ENCODE measurements at places on chromosomes 2 and 18. TPM values are rescaled to one million over a fixed set of nuclear protein-coding genes. Genes with fewer than 3 reads are reported as not detected.

The LCT gene
- not detected for total RNA-seq

DNA sequence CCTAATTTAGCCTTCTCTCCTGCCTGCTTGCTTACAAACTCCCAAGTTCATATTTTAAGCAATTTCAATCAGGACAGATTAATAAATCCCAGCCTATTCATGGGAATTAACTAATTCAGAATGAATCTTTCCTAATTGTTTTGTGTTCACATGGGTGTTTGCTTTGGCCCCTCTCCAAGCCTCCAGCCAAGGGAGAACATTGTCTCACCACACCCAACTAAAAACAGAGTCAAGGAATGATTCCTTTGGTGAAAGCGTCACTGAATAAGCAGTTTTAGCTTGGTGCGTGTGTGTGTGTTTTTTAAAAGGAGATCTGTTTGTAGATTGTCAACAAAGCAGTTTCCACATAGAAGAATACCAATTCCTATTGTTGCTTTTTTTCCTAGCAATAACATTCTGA lies 43.0 kb upstream of the DSG1 start:
- no peak overlapping the region for H3K4me3 ChIP-seq
- no peak overlapping the region for H3K27ac ChIP-seq
- no peak for DNase-seq
- no peaks in the 10 kb centered on the region for H3K27me3 ChIP-seq
- H3K4me1 ChIP-seq, result peaks cover 8% of the 10 kb centered on the region

The SNORC gene
- 2.0 TPM for total RNA-seq

The LIMS4 gene
- 7.1 TPM for total RNA-seq

The LOXHD1 gene
- total RNA-seq, result not detected

DNA sequence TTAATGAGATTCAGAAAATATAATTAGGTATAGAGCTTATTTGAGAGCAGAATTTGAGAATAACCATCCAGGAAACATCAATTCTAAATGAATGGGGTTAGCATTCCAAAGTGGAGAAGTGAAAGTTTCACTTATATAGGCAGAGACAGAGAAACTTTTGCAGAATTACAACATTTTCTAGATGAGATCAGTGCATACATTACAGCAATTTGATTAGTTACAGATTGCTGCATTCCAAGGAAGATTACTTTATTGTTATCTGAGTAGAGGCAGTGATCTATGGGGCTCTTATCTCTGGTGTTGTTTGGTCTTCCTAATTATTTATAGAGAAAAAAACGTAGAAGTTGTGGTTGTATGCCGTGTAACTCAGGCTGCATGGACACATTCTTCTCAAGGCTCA lies 373.8 kb upstream of the SYT4 start:
- H3K36me3 ChIP-seq, result no peaks in the 10 kb centered on the region
- H3K27ac ChIP-seq, result no peak overlapping the region
- H3K27me3 ChIP-seq, result no peaks in the 10 kb centered on the region

The GKN2 gene
- not detected for total RNA-seq

DNA sequence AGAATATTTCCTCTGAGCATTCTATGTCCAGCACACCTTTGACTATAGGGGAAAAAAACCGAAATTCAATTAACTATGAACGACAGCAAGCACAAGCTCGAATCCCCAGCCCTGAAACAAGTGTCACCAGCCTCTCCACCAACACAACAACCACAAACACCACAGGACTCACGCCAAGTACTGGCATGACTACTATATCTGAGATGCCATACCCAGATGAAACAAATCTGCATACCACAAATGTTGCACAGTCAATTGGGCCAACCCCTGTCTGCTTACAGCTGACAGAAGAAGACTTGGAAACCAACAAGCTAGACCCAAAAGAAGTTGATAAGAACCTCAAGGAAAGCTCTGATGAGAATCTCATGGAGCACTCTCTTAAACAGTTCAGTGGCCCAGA lies 79.4 kb upstream of the FAM117B start:
- H3K4me1 ChIP-seq, result no peaks in the 10 kb centered on the region
- no peak overlapping the region for H3K4me3 ChIP-seq
- H3K27me3 ChIP-seq, result no peaks in the 10 kb centered on the region
- H3K36me3 ChIP-seq, result peaks cover 19% of the 10 kb centered on the region

- no peaks in the 10 kb centered on the region for H3K36me3 ChIP-seq
- no peak for DNase-seq
- H3K27me3 ChIP-seq, result no peaks in the 10 kb centered on the region
- no peak overlapping the region for H3K27ac ChIP-seq
Measured at GRCh38 chr18:68219872-68220271, 495.0 kb downstream of the TMX3 start.

GRCh38 chr2:221482666-221483455 lies 89.2 kb downstream of the EPHA4 start:
- H3K27me3 ChIP-seq, result no peaks in the 10 kb centered on the region
- H3K27ac ChIP-seq, result no peak overlapping the region
- peaks cover 22% of the 10 kb centered on the region for H3K4me1 ChIP-seq
- no peaks in the 10 kb centered on the region for H3K36me3 ChIP-seq

- H3K4me1 ChIP-seq, result no peaks in the 10 kb centered on the region
- H3K4me3 ChIP-seq, result no peak overlapping the region
- peak; percentile 4 for DNase-seq
- H3K27ac ChIP-seq, result no peak overlapping the region
- H3K36me3 ChIP-seq, result peaks cover 85% of the 10 kb centered on the region
Measured at GRCh38 chr2:101272045-101272784, 19.5 kb downstream of the CNOT11 start.

DNA sequence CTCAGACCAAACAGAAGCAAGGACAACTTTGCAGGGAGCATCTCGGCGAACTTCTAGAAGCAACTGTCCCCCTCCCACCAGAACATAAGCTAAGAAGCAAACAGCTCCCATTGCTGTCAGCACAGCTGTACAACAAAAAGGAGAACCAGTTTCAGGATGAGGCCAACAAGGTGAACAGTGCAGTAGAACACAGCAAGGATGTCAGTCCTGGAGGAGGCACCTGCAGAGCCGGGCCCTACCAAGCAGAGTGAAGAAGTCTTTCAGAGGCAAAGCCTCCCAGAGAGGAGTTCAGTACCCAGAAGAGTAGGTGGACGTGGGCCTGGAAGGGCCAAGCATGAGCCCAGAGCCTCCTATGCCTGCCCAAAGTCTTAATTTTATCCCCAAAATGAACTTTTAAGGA lies 1.0 kb downstream of the PASK start:
- H3K4me3 ChIP-seq, result peak overlapping the region; percentile 74
- no peaks in the 10 kb centered on the region for H3K27me3 ChIP-seq
- H3K27ac ChIP-seq, result no peak overlapping the region
- no peak for DNase-seq
- peaks cover under 1% of the 10 kb centered on the region for H3K36me3 ChIP-seq

- no peak overlapping the region for H3K4me3 ChIP-seq
- H3K27me3 ChIP-seq, result no peaks in the 10 kb centered on the region
- H3K4me1 ChIP-seq, result peaks cover 14% of the 10 kb centered on the region
- no peaks in the 10 kb centered on the region for H3K36me3 ChIP-seq
- H3K27ac ChIP-seq, result no peak overlapping the region
Measured at GRCh38 chr2:187543488-187543887, 10.7 kb downstream of the TFPI start.

- H3K27me3 ChIP-seq, result no peaks in the 10 kb centered on the region
- H3K36me3 ChIP-seq, result no peaks in the 10 kb centered on the region
- peak overlapping the region; percentile 62 for H3K27ac ChIP-seq
- no peak for DNase-seq
- peaks cover 50% of the 10 kb centered on the region for H3K4me1 ChIP-seq
Measured at GRCh38 chr18:13437034-13437433, 218.5 kb downstream of the LDLRAD4 start.

The ABCG5 gene
- not detected for total RNA-seq

GRCh38 chr18:63799189-63799588 lies 24.0 kb downstream of the SERPINB7 start:
- no peaks in the 10 kb centered on the region for H3K36me3 ChIP-seq
- no peak overlapping the region for H3K4me3 ChIP-seq
- no peak for DNase-seq
- H3K4me1 ChIP-seq, result no peaks in the 10 kb centered on the region
- no peak overlapping the region for H3K27ac ChIP-seq
- no peaks in the 10 kb centered on the region for H3K27me3 ChIP-seq

The TGFA gene
- total RNA-seq, result 1.7 TPM

DNA sequence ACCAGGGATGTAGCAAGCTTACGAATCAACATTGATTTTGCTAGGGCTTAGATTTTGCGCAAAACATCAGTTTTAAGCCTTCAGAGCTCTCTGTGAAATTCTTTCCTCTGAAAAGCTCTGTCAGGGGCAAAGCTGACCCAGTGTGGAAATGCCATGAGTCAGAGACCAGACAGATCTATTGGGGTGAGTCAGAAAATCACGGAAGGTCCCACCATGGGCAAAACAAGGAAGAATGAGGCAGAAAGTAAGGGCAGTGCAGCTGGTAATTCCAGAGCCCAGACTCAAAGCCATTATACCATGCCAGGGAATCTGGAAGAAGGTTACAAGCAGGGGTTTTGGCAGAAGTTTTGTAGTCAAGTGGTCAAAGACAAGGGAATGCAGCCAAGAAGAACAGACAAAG lies 256.6 kb upstream of the CTAGE1 start:
- no peaks in the 10 kb centered on the region for H3K27me3 ChIP-seq
- no peak overlapping the region for H3K4me3 ChIP-seq
- H3K4me1 ChIP-seq, result no peaks in the 10 kb centered on the region

The ST6GAL2 gene
- total RNA-seq, result 10.9 TPM

DNA sequence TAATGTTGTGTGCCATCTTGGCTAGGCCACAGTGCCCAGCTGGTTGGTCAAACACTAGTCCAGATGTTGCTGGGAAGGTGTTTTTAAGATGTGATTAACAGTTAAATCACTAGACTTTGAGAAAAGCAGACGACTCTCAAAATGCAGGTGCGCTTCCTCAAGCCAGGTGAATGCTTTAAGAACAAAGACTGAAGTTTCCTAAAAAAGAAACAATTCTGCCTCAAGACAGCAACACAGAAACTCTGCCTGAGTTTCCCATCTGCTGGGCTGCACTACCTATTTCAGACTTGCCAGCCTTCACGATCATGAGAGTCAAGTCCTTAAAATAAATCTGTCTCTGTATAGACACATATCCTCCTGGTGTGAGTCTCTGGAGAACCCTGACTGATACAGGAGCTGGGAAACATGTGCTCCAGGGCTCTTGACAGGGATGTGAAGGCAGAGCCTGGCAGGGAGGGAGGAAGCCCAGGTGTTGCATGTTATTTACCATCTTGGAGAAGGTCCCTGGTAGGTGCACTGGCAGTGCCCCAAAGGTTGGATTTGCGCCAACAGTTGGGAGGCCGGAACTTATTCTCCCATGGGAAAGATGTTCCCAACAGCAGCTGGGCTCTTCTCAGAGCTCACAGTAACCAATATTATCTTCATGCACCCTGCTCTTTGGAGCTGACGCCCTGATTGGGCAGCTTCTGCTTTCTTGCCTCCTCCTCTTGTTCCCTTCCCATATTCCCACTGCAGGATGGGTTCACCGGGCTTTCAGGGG lies 43.9 kb downstream of the ST6GAL2 start:
- H3K27me3 ChIP-seq, result no peaks in the 10 kb centered on the region
- DNase-seq, result peak; percentile 72
- no peak overlapping the region for H3K4me3 ChIP-seq
- no peak overlapping the region for H3K27ac ChIP-seq
- H3K4me1 ChIP-seq, result peaks cover 25% of the 10 kb centered on the region

The GDF7 gene
- total RNA-seq, result 2.7 TPM

GRCh38 chr2:188478724-188479123 lies 187.1 kb downstream of the GULP1 start:
- H3K27me3 ChIP-seq, result no peaks in the 10 kb centered on the region
- H3K4me1 ChIP-seq, result no peaks in the 10 kb centered on the region
- H3K27ac ChIP-seq, result no peak overlapping the region
- H3K36me3 ChIP-seq, result no peaks in the 10 kb centered on the region
- DNase-seq, result no peak
- H3K4me3 ChIP-seq, result no peak overlapping the region

The CRACDL gene
- 4.5 TPM for total RNA-seq

The SKOR2 gene
- total RNA-seq, result not detected

DNA sequence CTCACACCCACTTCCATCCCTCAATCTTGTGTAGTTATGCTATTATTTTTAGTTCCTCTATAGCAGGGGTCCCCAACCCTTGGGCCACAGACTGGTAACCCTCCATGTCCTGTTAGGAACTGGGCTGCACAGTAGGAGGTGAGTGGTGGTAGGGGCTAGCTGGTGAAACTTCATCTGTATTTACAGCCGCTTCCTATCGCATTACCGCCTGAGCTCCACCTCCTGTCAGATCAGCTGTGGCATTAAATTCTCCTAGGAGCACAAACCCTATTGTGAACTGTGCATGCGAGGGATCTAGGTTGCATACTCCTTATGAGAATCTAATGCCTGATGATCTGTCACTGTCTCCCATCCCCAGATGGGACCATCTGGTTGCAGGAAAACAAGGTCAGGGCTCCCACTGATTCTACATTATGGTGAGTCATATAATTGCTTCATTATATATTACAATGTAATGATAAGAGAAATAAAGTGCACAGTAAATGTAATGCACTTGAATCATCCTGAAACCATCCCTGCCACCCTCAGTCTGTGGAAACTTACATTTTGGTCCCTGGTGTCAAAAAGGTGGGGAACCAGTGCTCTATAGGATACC lies 1.6 kb upstream of the RAB11FIP5 start:
- no peaks in the 10 kb centered on the region for H3K27me3 ChIP-seq
- no peak overlapping the region for H3K27ac ChIP-seq

GRCh38 chr2:135052997-135053474 lies 944 bp downstream of the RAB3GAP1 start:
- DNase-seq, result no peak
- H3K36me3 ChIP-seq, result no peaks in the 10 kb centered on the region
- H3K27ac ChIP-seq, result peak overlapping the region; percentile 93
- peak overlapping the region; percentile 85 for H3K4me3 ChIP-seq
- peaks cover 55% of the 10 kb centered on the region for H3K4me1 ChIP-seq
- no peaks in the 10 kb centered on the region for H3K27me3 ChIP-seq

DNA sequence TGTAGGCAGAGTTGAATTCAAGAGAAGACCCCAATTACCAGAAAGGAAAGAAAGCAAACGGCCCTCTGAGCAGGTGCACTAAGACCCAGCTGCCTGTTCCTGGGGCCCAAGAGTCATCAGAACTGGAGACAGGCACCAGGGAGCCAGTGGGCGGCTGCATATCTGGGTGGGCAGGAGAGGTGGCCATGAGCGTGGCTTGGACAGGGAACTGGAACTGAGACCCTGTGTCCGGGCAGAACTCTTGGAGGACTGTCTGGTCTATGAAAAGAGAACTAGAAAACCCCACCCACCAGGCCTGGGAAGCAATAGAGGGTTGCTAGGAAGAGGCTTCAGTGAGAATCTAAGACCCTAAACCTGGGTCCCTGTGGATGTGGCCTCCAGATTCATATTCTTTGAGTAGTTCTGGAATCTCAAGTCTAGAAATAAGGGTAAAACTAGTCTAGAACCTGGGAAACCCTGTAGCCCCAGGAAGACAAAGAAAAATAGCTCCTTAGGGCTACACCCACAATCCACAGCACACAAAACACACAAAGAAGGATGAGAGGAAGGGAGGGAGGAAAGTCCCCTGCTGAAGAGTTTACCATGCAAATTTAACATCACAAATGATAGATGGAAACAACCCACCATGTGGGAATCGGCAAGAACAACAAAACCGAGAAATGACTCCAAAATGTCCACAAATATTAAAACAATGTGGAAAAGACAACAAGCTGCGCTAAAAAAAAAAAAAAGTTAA lies 147.0 kb downstream of the HDAC4 start:
- no peak overlapping the region for H3K27ac ChIP-seq
- H3K27me3 ChIP-seq, result no peaks in the 10 kb centered on the region
- DNase-seq, result no peak
- H3K4me3 ChIP-seq, result no peak overlapping the region
